ENCODE measurements at places on chromosomes 5 and 9. TPM values are rescaled to one million over a fixed set of nuclear protein-coding genes. Genes with fewer than 3 reads are reported as not detected.
A peak's percentile ranks its signal among the peaks of the same experiment; 100 is the strongest.

The CHMP5 gene
- 54.6 TPM for total RNA-seq

The PCDHB5 gene
- total RNA-seq = 14.3 TPM

- peak; percentile 70 for DNase-seq
Measured at GRCh38 chr5:147743678-147744374, 38.7 kb downstream of the JAKMIP2 start.

- no peak for DNase-seq
Measured at GRCh38 chr9:95124582-95125367, 192.7 kb downstream of the FANCC start.

DNA sequence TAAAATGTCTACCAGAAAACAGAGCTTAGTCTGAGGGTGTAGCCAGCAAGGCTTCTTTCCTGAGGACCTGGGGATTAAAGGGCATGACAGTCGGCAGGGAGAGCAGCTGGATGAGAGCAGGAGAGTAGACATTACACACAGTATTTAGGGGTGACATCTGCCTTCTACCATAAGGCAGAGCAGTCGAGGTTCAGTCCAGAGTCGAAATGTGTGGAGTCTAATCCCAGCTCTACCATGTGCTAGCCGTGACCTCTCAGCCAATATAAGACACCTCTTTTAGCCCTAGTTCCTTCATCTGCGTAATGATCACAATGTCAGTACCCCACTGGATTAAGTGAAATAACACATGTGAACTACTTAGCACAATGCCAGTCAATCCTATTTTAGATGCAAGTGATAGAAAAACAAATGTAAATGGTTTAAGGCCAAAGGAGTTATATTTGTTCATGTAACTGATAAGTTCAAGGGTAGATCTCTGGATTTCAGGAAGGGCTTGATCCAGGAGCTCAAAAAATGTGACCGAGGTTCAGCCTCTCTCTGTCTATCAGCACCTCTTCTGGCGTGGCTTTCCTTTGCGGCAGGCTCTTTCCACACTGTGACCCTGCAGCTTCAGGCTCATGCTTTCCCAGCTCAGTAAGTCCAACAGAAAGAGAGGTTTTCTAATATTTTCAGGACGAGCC lies 16.2 kb upstream of the CPLX2 start:
- no peak for DNase-seq
